ENCODE measurements at places on chromosomes 5 and 9.

GRCh38 chr9:111854799-111855198 is 41.8 kb upstream of the UGCG start:
- DNase-seq: no peak

GRCh38 chr5:100654895-100655294 is 119.7 kb downstream of the FAM174A start:
- DNase-seq: no peak

- no peak for DNase-seq
These were observed 85.4 kb downstream of the GLIS3 start for GRCh38 chr9:4214486-4214885.

- no peak for DNase-seq
These were observed 155.5 kb upstream of the WWC1 start for GRCh38 chr5:168135897-168136296.

DNA sequence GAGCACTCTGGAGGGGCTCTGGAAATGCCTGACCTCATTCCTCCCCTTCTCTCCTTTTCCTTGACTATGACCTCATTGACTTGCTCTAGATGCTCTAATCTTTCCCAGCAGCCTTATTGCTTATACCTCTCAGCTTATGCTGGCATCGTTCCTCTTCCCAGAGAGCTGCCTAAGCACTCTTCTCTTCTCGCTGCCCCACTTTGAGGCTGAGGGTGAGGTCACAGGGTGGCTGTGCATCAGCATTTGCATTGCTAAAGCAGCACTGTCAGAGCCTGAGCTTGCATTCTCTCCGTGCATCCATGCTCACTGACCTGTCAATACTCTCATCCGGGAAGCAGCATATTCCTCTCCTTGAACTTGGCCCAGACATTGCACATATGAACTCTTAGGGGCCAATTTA is 96.4 kb upstream of the NTRK2 start:
- no peak for DNase-seq

DNA sequence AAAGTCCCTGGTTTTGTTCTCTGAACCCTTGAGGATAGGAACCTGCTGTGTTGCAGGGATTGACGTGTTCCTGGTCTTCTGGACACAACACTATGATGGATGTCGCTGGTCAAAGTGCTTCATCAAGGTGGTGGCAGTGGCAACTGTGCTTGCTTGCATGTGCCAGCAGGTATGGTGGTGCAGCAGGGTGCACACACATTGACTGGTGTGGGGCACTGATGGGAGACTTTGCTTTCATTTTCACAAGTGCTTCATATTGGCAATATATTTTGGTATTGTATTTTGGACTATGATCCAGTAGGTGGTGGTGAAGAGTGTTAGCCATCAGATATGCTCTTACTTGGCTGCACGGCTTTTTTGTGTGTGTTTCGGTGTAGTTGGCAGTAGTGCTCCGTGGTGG is 479.8 kb upstream of the CTNND2 start:
- DNase-seq: no peak

DNA sequence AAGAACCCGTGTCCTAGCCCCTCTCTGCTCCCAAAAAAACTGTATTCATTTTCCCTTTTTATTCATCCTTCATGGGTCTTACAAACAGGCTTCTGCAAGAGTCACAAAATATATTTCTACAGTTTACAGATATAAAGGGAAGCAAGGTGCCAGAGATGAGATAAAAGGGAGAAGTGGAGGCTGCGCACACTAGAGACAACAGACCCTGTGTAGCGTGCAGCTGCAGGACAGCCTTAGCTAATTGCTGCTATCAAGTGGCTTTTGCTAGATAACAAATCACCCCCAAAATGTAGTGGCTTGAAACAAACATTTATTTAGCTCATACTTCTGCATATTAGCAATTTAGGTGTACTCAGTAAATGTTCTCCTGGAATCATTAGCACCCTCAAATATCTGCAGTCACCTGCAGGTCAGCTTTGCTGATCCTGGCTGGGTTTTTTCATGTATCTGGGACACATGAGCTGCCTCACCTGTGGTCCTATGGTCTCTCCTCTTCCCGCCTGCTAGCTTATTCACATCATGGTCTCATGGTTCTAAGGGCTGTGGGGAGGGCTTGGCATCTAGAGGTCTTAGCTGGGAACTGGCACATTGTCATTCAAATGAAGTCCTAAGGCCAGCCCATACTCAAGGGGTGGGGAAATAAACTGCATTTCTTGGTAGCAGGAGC is 29.4 kb downstream of the ARHGEF37 start:
- DNase-seq: no peak

GRCh38 chr5:141814064-141814964 is 63.9 kb downstream of the PCDH1 start:
- DNase-seq: no peak

DNA sequence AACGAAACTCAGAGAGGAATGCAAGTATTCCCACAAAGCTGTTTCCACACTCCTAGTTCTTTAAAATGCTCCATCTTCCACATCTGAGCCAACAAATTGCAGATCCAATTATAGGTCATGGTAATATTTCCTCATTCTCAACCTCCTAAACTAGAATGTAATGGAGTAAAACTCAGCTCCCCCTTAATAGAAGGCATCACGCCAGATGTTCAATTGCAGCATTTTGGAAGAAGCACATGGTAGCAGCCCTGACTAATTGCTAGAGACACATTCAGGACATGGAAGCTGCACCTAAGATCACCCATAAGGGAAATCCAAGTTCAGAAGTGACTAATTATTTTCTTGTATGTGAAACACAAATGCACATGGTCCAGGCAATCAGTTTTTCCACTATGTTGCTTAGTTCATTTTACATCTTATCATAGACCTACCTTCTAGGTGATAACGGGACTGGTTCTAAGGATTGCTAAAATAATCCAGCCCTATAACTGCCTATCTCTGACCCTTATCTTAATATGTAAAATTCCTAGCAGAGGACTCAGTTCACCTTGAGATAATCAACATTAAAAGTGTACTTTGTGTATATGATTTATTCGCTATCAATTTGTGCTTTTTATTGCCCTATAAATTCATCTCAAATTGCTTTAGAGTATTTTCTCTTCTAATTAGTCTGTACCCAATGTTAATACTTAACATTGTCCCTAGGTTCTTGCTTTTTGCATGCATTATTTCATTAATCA is 75.1 kb downstream of the GABRB2 start:
- DNase-seq: no peak

DNA sequence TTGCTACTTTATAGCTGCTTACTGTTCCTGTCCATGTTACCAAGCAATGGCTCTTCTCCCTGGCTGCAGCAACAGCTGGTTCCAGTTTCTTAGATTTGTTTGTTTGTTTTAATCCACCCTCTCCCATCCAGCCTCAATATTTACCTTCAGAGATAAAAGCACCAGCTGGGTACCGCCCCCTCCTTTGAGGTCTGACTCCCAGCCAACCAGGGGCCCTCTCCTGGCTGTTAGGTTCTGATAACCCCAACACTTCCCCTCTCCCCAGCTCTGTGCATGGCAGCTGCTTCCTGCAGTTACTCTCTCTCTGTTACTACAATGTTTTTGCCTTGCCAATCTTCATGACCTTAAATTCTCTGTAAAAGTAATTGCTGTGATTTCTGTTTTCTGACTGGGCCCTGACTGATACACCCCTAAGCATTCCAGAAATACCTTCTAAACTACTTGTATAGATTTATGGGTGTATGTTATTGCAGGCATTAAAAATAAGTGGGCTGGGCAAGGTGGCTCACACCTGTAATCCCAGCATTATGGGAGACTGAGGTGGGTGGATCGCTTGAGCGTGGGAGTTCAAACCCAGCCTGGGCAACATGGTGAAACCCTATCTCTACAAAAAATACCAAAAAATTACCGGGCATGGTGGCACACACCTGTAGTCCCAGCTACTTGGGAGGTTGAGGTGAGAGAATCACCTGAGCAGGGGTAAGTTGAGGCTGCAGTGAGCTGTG is 2.6 kb upstream of the GCNT1 start:
- no peak for DNase-seq

DNA sequence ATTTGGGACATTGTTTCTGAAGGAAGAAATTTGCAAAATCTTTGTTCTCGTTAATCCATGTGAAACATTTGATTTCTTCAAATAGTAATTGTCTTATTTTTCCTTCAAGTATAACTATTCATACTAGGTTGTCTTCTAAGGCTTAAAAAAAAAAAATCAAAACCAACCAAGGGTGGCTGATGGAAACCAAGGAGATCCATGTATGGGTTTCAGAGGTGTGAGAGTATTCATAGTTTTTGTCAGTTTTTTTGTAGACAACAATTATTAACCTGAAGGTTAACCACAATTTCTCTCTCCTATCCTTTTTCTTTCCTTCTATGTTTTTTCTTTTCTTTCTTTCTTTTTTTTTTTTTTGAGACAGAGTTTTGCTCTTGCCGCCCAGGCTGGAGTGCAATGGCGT is 35.4 kb downstream of the KDM4C start:
- no peak for DNase-seq

Data from stimulated activated CD8-positive, alpha-beta memory T cell treated with anti-CD3 and anti-CD28 coated beads, Interleukin-7, amount 100 ng/mL, for 4 hours (primary cell).